Glomerular endothelial cell (primary cell): ENCODE measurements at places on chromosomes 11 and 22. TPM values are rescaled to one million over a fixed set of nuclear protein-coding genes. Genes with fewer than 3 reads are reported as not detected.

EIF4ENIF1 gene
- total RNA-seq = 11.3 and 32.0 TPM in 2 replicates

GRCh38 chr11:113440816-113441215 lies 34.4 kb downstream of the DRD2 start:
- DNase-seq = no peak

GRCh38 chr11:31943056-31943780 lies 132.1 kb upstream of the PAX6 start:
- DNase-seq = no peak

DNA sequence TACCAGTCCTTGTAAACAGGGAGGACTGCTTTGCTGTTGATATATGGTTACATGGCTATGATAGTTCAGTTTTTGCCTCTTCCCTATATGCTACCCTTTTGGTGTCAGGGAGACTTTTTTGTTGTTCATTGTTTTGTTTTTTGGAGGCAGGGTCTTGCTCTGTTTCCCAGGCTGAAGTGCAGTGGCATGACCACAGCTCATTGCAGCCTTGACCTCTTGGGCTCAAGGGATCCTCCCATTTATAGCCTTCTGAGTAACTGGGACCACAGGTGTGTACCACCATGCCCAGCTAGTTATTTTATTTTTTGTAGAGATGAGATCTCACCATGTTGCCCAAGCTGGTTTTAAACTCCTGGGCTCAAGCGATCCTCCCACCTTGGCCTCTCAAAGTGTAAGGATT lies 38.6 kb upstream of the SPTBN2 start:
- no peak for DNase-seq

DNA sequence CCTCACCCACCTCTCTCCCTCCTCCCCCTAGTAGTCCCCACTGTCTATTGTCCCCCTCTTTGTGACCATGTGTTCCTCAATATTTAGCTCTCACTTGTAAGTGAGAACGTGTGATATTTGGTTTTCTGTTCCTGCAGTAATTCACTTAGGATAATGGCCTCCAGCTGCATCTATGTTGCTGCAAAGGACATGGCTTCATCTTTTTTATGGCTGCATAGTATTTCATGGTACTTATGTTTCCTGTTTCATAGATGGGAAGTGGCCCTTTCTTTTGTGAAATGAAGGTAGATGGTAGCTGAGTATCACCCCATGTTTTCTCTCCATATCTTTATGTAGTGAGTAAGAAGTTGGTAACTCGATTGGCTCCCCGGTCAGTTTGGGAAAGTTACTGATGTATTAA lies 66.6 kb upstream of the CREB3L1 start:
- no peak for DNase-seq

GRCh38 chr11:45052361-45052760 lies 94.1 kb upstream of the PRDM11 start:
- DNase-seq = no peak

MGAT3 gene
- 0.05 and 0.12 TPM in 2 replicates for total RNA-seq

OR52H1 gene
- not detected in 2 replicates for total RNA-seq

TSPO gene
- 682 and 1,000 TPM in 2 replicates for total RNA-seq

DNA sequence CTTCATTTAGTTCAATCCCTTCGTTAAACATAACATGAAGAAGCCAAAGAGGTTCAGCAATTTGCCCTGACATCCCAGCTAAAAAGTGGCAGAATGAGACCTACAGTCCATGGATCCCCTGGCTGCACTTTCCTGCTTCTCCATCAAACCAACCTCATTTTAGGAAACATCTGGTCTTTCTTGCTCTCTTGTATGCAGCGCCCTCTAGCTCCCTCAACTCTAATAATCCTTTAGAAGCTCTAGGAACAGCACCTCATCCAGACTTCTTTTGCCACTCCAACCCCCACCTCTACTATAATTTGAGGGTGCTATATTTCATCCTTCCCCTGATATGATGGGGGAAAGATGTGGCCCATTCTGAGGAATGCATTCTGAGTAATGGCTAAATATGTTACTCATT lies 7.4 kb downstream of the CNTF start:
- no peak for DNase-seq

ALDH3B2 gene
- not detected in 2 replicates for total RNA-seq

SLC6A5 gene
- total RNA-seq = not detected in 2 replicates

KCNK4 gene
- not detected in 2 replicates for total RNA-seq

DNA sequence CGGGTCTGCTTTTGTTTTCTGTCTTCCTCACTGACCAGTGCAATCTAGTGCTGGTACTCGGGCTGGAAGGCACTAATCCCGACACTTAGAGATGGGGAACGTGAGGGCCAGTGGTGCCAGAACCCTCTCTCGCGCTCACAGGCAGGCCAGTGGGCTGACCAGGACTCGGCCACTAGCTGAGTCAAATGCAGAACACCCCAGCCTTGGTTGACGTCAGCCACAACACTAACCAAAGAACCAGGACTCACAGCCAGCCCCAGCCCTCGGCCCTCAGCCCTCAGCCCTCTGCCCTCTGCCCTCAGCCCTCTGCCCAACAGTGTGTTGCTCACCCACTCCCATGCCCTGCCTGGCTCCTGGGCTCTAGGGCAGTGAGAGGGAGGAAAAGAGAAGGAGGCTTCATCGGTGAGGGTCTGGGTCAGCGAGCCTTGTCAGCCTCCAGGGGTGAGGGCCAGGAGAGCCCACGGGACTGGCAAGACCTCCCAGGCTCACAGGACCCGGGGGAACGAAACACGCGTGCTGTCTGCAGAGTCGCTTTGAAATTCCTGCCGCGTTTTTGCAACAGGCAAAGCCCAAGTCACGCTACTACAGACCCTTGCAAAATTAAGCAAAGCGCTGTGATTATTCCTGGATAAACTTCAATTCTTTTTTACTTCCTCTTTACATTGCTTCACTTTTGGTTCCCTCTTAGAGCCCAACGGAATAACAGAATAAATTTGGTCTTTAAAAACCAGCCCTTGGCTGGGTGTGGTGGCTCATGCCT lies 27.5 kb downstream of the KIAA0930 start:
- no peak for DNase-seq

DNA sequence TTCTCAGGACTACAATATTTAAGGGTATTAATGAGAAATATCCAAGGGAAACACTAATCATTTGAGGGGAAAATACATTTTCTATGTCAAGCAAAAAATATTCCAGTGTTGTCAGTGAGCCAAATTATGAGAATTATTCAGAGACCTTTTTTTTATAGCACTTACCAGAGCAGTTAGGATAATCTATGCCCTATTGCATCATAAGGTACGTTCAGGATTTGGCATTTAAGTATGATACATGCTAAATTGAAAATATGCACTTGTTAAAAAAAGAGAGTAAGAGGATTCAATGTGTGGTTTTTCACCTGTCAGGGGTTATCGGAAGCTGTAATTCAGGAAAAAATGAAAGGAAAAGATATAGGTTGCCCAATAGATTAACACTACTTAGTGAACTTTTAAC lies 17.2 kb upstream of the MPPED2 start:
- DNase-seq = no peak

APOL2 gene
- total RNA-seq = 87.6 and 89.2 TPM in 2 replicates

DNA sequence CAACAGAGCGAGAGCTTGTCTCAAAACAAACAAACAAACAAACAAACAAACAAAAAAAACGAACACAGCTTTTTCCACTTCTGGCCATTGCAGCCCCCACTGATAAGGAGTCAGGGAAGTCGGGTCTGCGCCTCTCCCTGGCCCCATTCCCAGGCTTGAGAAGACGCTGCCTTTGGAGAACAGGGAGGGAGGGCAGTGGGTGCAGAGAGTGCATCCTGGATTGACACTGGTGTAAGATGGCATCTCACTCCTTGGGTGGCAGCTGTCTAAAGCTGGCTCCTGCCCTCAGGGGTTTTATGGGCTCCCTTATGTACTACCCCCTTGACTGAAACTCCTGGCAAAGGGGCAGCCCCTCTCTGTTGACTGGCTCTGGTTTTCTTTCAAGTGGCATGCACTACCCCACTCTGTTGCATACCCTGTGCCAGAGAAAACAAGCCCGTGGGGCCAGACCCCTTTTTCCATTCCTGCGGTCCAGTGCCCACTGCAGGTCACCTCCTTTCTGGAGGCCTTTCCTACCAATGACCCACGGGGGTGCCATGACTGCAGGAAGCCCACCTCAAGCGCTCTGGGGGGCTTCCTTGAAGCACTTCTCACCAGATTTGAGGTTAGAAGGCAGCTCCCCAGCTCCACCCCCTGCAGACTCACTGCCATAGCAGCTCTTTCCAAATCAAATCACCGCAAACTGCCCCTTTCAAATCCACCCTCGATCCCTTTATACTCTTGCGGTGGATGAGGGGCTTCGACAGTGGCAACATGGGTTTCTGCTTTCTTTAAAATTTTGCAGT lies 12.7 kb downstream of the DRAP1 start:
- DNase-seq = no peak

GRCh38 chr11:91860661-91861060 lies 364.0 kb upstream of the FAT3 start:
- DNase-seq = no peak

DNA sequence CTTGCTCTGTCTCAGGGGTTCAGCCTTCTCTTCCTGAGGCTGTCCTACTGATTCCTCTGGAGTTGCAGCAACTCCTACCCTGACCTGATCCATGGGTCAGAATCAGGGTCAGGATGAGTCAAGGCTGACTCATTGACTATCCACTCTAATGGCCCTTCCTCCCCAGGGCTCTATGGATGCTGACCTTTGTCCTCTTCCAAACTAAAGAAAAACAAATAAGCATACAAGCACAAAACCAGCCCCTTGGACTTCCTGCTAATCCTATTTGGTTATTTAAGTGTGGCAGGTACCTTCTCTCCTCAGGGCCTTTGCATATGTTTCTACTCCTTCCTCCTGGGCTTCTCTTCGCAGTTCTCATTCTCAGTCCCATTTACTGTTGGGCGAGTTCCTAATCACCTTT lies 204.5 kb upstream of the NAV2 start:
- DNase-seq = no peak

DNA sequence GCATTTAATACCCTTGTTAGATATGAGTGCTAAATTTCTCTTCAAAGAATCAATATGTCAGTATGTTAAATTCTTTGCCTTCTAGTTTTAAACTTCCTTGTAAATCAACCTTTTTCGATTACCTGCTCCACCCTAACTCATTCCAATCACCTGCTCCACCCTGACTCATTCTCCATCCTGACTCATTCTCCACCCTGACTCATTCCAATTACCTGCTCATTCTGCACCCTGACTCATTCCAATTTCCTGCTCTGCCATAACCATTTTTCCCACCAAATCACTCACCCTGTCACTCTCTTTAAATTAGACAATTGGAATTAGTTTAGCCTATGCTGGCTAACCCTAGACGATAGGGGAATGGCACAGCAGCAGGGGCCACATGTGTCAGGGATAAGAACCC lies 519.5 kb upstream of the LRRC4C start:
- DNase-seq = no peak

GRCh38 chr22:50264104-50264745 lies 2.7 kb upstream of the MAPK12 start:
- no peak for DNase-seq

DNA sequence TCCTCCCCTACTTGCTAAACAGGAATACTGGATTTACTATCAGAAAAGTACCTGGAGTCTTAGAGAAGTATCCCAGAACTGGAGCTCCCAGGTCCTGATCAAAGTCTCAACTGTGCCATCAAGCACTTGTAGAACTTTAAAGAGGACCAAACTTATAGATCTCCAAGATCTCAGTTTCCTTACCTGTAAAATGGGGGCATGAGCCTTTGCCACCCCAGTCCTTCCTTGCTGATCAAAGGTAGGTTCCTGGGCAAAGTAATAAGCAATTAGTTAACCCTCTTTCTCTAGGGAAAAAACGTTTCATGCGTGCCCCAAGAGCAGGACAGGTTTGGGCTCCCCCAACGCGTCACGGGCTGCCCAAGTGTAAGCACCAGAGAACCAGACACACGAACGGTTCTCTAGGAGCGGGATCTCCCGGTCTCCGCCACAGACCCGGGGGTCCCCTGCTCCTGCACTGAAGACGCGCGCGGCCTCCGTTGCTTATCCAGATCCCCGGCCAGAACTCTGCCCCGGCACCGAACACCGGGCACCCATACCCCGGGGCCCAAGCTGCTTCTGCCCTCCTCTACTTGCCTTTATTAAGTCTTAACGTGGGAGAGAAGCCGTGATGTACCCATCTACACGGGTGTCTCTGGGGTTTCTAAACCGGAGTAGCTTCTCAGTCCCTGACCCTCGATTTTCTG lies 505 bp downstream of the ZNF214 start:
- DNase-seq = no peak

GRCh38 chr11:26953770-26954392 lies 40.0 kb upstream of the FIBIN start:
- DNase-seq = no peak

GRCh38 chr11:121241343-121242211 lies 51.0 kb upstream of the SC5D start:
- no peak for DNase-seq
